ENCODE measurements at places on chromosomes 12 and 14.

DNA sequence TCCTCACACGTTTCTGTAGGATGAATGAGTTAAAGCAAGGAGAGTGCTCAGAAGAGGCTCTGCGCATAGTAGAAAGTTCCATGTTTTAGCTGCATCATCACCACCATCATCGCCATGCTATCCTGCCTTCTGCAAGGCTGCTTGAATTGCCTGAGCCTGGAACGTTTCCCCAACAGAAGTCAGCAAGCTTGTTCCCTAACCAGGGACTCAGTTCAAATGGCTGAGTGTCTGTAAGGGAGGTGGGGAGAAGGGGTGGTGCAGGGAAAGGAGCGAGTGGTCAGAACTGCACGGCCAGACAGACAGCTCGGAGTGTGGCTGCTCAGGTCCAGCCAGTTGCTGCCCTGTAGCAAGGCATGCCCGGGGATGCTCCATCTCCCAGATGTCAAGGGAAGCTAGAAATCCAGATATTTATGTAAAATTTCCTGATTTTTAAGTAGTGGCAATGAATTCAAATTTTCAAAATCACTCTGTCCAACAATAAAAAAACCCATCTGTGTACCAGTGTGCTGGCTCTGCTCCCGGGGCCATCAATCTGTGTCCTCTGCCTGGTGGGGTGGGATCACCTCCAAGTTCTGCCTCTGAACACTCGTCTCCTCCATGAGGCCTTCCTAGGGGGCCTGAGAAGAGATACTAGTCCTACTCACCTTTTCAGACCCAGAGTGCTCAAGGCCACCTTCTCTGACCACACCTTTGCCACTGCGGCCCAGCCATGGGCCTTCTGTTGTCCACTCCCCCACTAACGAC is 162.7 kb downstream of the FOXN3 start:
- DNase-seq = peak; percentile 66

- DNase-seq = peak; percentile 17
These were observed 200.2 kb downstream of the PHLDA1 start for GRCh38 chr12:75831402-75831801.

- DNase-seq = no peak
These were observed 5.1 kb downstream of the ANO6 start for GRCh38 chr12:45220969-45221368.

GRCh38 chr12:92827836-92828431 is 101.2 kb downstream of the EEA1 start:
- DNase-seq = no peak
